ENCODE measurements at places on chromosomes 13 and 19.

GRCh38 chr19:39765091-39766076 lies 13.3 kb upstream of the LEUTX start:
- DNase-seq, result peak; percentile 26

GRCh38 chr13:51715613-51716012 lies 88.3 kb downstream of the DHRS12 start:
- no peak for DNase-seq

DNA sequence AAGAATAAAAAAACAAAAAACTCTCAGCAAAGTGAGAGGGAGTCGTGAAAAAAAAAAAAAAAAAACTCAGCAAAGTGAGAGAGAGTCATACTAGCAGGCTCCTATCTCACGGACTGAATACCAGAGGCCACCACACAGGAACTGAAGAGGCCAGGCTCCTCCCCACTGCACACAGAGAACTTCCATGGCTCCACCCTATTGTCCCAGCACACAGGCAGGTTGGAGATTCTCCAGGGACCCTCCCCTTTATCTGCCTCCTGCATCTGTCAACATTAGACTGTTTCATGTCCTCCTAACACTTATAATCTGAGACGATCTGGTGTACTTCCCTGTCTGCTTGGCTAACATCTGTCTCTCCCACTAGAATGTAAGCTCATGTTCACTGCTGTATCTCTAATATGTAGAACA lies 37.0 kb upstream of the FARP1 start:
- DNase-seq, result peak; percentile 59

GRCh38 chr19:15398501-15399233 lies 19.1 kb upstream of the AKAP8 start:
- DNase-seq, result no peak

GRCh38 chr13:39895254-39895653 lies 239.8 kb downstream of the COG6 start:
- peak; percentile 84 for DNase-seq

- peak; percentile 64 for DNase-seq
Measured at GRCh38 chr13:27953676-27954405, 15.3 kb downstream of the CDX2 start.
